ENCODE measurements at places on chromosomes 13 and 19. TPM values are rescaled to one million over a fixed set of nuclear protein-coding genes. Genes with fewer than 3 reads are reported as not detected.

Gene VSTM1
- polyA plus RNA-seq: 2.1 TPM

Gene FUT3
- polyA plus RNA-seq: 0.11 TPM

Gene AXL
- 24.0 TPM for polyA plus RNA-seq

Gene ZNF724
- polyA plus RNA-seq: 0.24 TPM
